ENCODE measurements at places on chromosomes 5 and 9.

GRCh38 chr9:23394189-23394588 is 431.9 kb downstream of the ELAVL2 start:
- no peak for DNase-seq

GRCh38 chr9:18976709-18977531 is 56.1 kb downstream of the SAXO1 start:
- no peak for DNase-seq

- DNase-seq, result no peak
Measured at GRCh38 chr9:8705861-8706260, 906.3 kb upstream of the DMAC1 start.

- DNase-seq, result no peak
Measured at GRCh38 chr9:79301085-79301484, 270.7 kb upstream of the TLE4 start.

GRCh38 chr9:89419978-89420394 is 77.9 kb downstream of the SEMA4D start:
- DNase-seq, result no peak

GRCh38 chr5:129460936-129461710 is 1.0 kb downstream of the ADAMTS19 start:
- no peak for DNase-seq

GRCh38 chr9:108245331-108245730 is 610.5 kb downstream of the ACTL7B start:
- DNase-seq, result no peak

GRCh38 chr5:23318960-23319359 is 188.4 kb upstream of the PRDM9 start:
- DNase-seq, result no peak

DNA sequence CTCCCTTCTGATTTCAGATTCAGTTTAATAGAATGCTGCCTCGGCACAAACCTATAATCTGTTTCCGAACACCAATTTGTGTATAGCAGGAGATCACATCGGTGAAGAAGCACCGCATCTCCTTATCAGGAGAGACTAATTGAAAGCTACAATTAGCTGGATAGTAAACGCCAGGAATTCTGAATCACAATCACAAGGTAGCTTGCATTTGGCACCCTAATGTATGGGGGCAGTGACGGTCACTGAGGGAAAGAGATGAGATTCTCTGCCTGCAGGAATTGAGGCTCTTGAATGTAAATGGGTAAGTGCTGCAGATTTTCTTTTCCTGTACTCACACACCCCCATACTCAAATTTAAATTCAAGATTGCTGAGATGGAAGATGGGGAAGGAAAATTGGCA is 373.6 kb upstream of the ZNF608 start:
- no peak for DNase-seq

GRCh38 chr5:120150770-120151169 is 313.3 kb upstream of the PRR16 start:
- no peak for DNase-seq

GRCh38 chr5:122907276-122907675 is 61.9 kb downstream of the SNX24 start:
- no peak for DNase-seq

DNA sequence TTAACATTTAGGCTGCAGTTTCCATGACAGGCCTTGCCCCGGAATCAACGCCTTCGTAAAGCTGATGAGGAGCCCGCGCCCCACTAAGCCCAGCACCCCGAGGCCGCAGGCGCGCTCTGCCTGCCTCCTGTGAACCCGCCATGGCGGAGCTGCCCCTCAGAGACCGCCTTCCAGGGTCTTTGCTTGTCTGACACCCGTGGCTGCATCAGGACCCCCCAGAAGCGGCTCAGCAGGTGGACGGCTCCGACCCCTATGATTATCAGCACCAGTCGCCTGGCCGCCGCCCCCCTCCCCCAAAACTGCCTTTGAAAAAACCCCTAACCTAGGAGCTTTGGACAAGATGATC is 507 bp upstream of the DPH7 start:
- no peak for DNase-seq

DNA sequence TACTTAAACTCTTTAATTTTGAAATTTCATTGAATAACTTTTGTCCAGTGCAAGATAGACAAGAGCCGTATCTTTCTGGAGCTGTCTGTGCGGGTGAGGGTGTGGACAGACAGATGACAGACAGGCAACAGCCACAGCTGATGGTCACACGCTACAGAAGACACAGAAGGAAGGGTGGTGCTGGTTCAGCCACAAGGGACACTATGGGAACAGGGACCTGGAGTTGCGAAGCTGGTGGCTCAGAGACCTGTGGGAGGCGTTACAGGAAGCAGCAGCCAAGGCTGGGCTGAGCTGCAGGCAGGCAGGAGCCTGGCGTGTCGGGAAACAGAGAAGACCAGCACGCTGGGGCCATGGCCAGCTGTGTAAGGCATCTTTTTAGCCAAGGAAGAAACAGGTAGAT is 104.4 kb downstream of the WNK2 start:
- no peak for DNase-seq

DNA sequence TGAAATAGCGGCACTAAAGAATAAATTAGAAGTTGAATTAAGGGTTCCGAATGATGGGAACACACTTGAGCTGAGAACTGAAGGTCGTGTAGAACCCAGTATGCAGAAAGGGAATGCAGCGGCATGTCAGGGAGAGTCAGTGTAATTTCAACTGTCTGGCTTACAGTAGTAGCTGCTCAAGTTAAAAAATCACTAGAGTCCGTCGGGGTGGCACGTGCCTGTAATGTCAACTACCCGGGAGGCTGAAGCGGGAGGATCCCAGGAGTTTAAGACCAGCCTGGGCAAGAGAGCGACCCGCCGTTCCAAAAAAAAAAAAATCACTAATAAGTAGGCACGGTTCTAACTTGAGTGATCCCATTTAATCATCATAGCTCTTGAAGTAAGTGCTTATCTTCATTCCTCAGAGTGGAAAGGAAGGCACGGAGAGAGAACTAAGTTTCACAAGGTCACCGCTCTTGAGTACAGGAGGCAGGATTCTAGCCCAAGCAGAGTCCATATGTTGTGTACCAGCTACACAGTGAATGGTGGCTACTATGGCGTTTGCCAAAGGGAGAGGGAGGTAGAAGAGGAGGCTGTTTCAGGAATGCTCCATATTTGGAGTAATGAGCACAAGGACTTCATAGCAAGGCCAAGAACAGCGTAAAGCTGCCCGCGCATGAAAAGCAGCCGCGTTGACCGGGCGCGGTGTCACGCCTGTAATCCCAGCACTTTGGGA is 831 bp downstream of the RMRP start:
- no peak for DNase-seq

DNA sequence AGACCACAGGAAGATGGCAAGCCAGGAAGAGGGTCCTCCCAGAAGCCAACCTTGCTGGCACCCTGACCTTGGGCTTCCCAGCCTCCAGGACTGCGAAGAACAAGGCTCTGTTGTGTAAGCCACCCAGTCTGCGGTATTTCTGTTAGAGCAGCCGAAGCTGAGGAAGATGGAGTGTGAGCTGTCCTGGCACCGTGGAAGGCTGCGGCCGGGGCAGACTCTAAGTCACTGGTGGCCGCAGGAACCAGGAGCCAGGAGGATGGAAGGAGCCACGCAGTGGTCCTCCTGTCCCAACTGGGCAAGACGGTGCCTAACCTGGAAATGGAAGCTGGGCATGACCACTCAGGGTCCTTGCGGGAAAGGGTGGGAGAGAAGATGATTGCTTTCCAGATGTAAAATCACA is 89.1 kb downstream of the ZNF354C start:
- no peak for DNase-seq

GRCh38 chr5:82564963-82565362 is 286.8 kb upstream of the RPS23 start:
- no peak for DNase-seq
